ENCODE measurements at places on chromosomes 3 and 15.

- no peak for DNase-seq
Measured at GRCh38 chr15:100824211-100824610, 55.4 kb upstream of the ALDH1A3 start.

DNA sequence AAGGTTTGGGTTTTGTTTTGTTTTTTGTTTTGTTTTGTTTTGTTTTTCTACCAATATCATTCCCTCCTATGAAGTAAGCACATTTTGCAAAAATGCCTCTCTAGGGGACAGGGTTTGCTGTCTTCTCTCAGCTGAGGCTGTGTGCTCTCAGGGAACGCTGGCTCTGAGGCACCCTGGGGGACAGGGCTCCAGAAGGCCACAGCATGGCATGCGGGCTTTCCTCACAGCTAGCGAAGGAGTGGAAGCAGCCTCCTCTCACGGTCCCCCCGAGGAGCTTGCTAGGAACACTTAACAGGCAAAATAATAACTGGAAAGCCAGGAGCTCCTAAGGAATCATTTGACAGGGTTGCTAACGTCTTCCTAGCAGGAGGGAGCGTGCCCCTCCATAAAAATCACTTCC lies 227.7 kb upstream of the ST8SIA2 start:
- DNase-seq: no peak

- no peak for DNase-seq
Measured at GRCh38 chr3:23781871-23782270, 23.9 kb upstream of the UBE2E1 start.

- no peak for DNase-seq
Measured at GRCh38 chr3:141241616-141242376, 10.2 kb downstream of the PXYLP1 start.

DNA sequence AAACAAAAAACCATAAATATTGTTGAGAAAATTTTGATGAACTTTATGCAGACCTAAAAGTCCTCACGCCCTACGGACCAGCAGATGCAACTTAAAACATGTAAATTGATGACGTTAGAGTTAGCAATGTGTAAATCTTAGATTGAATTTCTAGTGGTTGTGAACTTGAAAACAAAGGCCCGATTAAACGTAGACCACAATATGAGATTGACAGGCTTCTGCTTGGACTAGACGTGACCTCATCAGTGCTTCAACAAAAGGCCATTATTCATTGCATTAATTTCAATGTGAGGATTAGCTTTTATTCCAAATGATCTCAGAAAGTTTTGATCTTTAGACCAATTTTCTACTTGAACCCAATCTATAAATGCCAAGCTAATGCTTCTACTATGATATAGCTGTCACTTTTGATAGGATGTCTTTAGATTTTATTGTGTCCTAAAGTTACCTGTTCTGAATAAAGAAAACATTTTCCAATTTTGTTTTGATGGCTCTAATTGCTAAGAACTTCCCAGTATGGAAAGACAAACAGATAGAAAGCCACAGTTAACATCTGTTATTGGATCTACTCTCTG lies 55.4 kb upstream of the SPPL2A start:
- DNase-seq: no peak

- no peak for DNase-seq
Measured at GRCh38 chr3:72163809-72164634, 379.1 kb upstream of the PROK2 start.

DNA sequence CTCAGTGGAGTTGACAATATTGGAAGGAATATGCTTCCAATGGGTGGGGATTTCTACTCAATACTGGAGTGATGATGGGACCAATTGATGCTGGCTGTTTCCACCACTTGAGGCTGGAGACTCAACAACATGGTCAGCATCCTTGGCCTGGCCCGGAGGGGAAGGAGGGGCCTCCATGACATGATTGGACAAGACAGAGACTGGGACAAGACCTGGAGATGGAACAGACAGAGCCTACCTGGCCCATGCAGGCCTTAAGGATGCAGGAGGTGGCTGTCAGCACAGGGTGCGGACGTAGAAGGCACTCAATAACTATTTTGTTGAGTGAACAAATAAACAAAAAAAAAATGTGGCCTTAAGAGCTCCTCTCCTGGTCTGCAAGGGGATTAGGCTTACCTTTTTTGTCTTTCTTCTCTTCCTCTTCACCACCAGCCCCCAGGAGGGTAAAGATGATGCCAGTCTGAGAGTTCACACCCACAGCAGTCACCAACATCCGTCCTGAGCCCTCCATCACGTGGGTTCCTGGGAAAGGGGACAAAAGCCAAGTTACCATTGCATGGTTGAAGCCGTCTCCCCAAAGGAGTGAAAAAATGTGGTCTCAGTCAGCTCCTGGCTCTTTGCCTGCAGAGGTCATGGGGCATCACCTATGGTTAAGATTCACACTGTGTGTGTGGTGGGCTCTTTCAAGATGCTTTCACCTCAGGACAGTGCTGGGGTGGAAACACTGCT lies 67.1 kb upstream of the SEC13 start:
- DNase-seq: no peak

- no peak for DNase-seq
Measured at GRCh38 chr3:61442696-61443095, 118.7 kb upstream of the PTPRG start.

DNA sequence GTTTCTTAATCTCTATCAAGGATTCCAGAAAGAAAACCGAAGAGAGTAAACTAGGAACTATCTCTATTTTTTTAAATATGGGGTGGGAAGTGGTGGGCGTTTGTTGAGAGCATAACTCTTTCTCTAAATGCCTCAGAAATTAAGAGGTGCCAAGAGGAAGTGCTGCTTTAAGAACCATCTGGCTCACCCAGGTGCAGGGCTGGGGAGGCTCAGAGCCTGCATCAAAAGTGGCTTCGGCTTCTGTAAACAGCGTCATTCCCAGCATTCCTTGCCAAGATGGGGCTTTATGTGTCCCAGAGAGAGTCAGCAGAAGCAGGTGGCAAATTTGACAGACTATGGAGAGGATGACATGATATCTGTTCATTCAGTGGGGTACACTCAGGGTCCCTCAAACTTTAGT lies 123.3 kb upstream of the BFSP2 start:
- no peak for DNase-seq

DNA sequence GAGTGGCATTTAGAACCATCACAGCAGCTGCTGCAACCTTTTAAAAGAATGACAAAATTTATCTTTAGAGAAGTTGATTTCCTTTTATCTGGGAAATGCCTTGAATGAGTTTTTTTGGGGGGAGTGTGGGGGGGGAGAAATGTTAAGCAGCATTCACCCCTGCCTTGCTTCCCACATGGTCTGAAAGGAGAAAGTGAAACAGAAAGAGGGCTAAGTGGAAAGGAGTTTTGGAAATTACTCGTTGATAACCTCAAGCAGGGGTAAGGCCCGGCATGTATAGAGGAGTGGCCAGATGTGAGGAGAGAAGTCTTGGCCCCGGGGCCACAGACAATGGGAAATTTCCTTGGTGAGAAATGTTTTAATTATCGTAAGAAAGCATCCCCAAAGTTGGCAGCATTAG lies 23.5 kb downstream of the B3GALNT1 start:
- DNase-seq: no peak

DNA sequence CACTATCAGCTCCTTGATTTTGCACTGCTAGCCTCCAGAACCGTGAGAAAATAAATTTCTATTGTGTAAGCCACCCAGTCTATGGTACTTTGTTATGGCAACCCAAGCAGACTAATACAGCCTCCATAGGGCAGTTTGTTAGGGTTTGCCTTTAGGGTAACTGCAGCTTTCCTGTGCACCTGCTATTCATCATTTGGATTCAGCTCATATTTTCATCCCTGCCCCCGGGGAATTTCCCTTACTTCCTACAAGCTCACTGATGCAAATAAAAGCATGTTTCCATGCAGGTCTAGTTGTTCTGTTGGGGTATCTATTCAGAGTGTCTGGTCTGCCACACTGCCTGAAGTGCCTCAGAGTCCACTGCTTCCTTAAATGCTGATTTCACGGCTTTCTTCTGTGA lies 48.6 kb upstream of the ATOSA start:
- DNase-seq: no peak

DNA sequence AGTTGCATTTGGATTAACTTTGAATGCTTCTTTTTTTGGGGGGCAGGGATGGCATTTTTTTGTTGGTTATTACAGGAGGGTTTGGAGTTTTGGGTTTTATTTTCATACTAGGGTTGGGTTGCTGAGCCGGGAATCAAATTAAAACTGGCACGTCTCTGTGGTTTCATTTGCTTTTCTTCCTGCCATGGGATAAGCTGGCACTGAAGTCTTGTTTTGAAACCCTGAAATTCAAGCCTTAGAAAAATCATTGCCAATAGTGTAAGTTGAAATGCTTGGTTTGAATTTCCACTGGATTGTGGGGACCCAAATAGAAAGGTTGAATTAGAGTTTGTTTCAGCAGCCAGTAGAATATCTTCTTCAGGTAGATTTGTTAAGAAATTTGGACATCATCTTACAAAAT lies 193.1 kb upstream of the DCBLD2 start:
- DNase-seq: no peak

GRCh38 chr3:31768479-31769125 lies 212.5 kb downstream of the OSBPL10 start:
- no peak for DNase-seq

- no peak for DNase-seq
Measured at GRCh38 chr15:90887037-90887481, 2.8 kb downstream of the FES start.

- no peak for DNase-seq
Measured at GRCh38 chr15:37136666-37137065, 36.3 kb upstream of the MEIS2 start.

GRCh38 chr3:193572426-193572908 lies 17.8 kb upstream of the ATP13A4 start:
- peak; percentile 24 for DNase-seq

DNA sequence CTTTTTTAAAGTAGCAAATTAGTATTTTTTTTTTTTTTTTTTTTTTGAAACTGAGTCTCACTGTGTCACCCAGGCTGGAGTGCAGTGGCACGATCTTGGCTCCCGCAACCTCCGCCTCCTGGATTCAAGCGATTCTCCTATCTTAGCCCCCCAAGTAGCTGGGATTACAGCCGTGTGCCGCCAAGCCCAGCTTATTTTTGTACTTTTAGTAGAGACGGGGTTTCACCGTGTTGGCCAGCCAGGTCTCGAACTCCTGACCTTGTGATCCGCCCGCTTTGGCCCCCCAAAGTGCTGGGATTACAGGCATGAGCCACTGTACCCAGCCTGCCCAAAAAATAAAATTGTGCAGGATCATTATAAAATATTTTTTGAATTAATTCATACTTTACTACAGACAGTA lies 272.2 kb upstream of the UBE2E1 start:
- no peak for DNase-seq

- DNase-seq: no peak
Measured at GRCh38 chr15:88908697-88909621, 4.2 kb downstream of the MFGE8 start.

- no peak for DNase-seq
Measured at GRCh38 chr3:55376753-55377347, 110.3 kb downstream of the WNT5A start.

DNA sequence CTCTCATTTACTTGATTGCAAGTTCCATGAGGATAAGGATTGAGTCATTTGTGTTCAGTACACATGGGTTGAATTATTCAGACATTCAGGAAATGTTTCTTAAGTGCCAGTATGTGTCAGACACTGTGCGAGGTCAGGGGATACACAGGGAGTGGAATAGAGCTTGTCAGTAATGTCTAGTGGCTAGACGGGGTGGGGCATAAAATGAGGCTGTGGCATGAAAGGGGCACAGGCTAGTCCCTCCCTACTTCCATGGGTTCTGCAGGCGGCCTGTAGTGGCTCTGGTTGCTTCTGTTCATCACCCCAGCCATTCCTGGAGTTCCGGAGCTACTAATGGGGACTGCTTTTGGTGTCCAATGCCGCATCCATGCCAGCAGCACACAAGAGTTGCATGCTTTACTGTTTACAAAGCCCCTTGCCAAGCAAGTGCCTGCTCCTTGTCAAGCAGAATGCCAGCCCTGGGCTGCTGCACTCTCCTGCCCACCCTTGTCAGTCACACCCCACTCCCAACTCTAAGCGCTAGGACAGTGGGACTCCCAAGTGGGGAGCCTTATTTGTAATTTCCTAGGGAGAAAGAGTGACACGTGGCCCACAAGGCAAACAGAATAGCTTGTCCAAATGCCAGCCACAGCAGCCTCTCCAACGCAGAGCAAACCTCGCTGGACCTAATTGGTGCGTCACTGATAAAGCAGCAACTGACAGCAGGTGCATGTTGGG lies 70.8 kb downstream of the RAB11A start:
- DNase-seq: no peak

GRCh38 chr15:22892333-22892732 lies 53.9 kb downstream of the NIPA2 start:
- no peak for DNase-seq

DNA sequence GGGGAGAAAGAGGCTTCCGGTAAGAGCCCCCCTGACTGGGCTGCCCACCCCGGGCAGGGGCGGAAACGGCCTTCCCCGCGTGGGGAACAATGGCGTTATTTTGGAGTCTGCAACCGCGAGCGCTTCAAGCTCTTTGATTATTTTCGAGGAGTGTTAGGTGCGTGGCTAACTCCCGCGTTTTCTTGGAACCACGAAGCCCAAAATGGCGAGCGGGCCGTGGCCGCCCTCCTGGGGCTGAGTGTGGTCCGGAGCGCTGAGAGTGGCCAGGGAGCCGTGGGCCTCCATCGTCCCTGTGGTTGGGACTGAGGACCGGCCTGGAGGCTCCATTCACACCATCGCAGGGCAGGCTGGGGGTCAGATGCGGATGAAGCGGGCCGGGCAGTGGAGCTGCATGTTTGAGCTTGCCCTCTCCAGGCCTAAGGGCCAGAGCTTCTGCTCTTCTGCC lies 44.6 kb upstream of the POLG start:
- no peak for DNase-seq

- DNase-seq: peak; percentile 70
Measured at GRCh38 chr15:38646716-38647115, 82.1 kb upstream of the RASGRP1 start.

GRCh38 chr3:107218864-107219269 lies 158.4 kb upstream of the CCDC54 start:
- DNase-seq: no peak

DNA sequence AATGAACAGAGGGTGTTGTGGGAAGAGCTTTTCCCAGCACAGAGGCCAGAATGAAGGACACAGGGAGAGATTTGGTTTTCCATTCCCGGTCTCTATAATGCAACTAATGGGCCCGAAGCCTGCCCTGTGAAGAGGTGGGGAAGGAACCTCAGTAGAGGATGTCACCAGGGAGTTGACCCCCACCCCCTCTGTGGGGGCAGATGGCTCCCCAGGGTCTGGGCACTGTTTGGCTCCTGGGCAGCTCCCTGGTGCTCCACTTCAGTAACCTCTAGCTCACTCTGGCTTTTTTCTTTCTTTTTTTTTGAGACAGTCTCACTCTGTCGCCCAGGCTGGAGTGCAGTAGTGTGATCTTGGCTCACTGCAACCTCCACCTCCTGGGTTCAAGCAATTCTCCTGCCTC lies 109.1 kb upstream of the DLG1 start:
- DNase-seq: no peak

Data from cerebellar nuclear complex (tissue), 1 donor.